ENCODE measurements at places on chromosomes 12 and 14.

- DNase-seq, result no peak
Measured at GRCh38 chr14:55749201-55749812, 169.3 kb downstream of the KTN1 start.

- DNase-seq, result no peak
Measured at GRCh38 chr12:26749781-26750180, 83.2 kb downstream of the ITPR2 start.

DNA sequence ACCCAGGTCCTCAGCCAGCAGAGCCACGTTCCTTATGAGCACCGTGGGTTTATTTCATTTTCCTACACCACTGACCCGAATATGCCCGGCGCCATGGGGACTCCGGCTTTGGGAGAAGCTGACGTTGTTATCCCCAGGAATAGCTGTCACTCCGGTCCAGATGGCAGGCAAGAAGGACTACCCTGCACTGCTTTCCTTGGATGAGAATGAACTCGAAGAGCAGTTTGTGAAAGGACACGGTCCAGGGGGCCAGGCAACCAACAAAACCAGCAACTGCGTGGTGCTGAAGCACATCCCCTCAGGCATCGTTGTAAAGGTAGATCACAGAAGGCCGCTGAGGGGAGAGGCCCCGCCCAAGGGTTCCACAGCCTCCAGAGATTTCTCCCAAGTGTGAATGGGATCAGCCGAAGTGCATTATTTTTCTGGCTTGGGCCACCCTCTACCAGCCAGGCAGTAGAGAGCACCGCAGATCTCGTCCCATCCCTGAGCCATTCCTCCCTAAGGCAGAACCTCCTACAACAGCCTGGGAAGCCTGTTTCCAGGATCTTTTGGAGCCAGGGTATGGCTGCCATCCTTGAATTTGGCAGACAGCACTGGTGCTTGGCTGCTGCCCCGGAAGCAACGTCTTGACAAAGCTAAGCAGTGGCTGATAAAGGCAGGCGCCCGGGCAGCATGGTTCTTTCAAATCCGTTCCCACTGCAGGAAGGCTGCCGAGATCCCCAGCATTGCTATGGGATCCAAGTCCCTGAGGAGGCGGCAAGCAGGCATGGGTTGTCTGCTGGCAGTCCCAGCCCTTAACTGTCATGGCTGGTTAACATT is 17.8 kb downstream of the CDK2AP1 start:
- no peak for DNase-seq

GRCh38 chr12:46608431-46609272 is 217.1 kb downstream of the SLC38A4 start:
- no peak for DNase-seq

DNA sequence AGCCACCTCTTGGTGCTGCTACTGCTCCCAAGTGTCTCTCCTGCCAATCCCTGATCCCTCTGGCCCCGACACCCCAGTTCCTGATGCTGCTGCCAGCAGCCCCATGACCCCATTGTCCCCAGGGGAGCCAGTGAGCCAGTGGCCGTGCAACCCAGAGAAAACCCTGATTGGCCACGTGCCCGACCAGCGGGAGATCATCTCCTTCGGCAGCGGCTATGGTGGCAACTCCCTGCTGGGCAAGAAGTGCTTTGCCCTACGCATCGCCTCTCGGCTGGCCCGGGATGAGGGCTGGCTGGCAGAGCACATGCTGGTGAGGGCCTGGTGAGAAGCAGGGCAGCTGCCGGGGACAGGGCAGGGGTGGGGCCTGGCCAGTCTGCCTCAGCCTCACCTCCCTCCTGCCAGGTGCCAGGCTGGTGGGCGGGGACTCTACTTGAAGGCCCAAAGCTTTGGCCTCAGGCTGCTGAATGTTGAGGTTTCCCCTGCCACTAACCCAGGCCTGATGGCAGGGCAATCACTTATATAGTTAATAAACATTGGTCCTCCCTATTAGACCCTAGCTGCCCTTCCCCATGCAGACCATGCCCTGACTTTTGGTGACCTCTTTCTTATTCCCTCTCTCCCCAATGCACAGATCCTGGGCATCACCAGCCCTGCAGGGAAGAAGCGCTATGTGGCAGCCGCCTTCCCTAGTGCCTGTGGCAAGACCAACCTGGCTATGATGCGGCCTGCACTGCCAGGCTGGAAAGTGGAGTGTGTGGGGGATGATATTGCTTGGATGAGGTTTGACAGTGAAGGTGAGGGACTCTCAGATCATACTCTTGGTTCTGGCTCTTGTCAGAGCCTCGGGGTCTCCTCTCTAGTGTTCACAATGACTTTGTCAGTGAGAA is 5.1 kb downstream of the PCK2 start:
- DNase-seq, result no peak

DNA sequence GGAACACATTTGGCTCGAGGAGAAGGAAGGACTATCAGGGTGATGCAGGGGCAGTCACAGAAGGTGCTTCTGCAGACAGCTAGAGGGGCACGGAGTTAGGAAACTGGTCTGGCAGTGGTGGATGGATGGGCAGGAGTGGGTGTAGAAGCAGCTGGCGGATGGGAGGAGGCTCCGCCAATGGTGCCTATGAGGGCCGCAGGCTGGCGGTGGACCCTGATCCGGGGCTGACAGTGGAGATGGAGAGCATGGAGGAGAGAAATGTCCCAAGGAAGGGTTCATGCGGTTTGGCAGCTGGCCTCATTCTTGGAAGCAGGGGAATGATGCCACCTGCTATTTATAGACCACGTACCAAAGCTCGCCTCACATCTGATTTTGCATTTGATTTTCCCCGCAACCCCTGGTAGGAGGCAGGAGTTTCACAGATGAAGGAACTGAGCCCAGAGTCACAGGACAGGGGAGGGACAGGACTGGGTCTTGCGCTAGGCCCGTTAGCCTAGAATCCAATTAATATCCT is 237.1 kb downstream of the FOXN3 start:
- no peak for DNase-seq

DNA sequence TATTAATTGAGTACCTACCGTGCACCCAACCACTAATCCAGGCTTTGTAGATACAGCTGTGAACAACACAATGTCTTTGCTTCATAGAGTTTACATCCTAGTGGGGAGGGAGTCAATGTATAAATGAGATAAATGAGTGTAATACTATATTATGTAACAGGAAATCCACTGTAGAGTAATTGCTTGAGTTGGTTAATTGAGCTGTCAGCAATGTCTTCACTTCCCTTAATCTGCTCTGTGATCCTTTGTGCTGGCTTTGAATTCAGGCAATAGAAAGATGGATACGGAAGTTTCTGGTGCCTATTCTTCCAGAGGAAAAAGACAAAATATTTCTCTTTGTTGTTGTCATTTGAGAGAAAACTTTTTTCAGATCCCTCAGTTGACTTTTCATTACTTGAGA is 104.0 kb upstream of the SLC16A7 start:
- no peak for DNase-seq

DNA sequence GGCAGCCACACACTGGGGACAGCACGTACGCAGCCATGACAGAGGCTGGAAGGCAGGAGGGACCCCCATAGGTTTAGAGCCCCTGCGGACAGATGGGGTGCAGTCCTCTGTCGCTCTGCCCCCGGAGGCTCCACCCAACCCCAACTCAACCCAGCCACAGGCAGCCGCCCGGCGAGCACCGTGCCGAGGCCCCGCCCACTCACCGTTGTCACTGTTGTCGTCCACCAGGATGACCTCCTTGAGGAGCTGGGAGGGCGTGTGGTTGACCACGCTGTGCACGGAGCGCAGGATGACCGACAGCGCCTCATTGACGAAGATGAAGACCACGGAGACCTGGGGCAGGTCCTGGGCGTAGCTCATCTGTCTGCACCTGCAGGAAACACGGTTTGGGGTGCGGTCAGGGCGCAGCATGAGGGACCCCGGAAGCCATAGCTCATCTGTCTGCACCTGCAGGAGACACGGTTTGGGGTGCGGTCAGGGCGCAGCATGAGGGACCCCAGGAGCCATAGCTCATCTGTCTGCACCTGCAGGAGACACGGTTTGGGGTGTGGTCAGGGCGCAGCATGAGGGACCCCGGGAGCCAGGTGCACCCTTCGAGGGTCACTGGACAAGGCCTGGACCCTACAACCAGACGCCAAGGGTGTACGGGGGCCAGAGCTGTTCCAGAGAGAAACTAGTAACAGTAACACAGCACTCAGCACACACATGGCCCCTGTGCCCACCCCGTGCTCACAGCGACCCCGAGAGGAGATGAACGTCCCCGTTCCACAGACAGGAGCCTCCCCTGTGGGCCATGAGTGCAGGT is 66.9 kb downstream of the GALNT9 start:
- DNase-seq, result no peak

- DNase-seq, result no peak
Measured at GRCh38 chr14:82075566-82075965, 541.9 kb upstream of the SEL1L start.

- no peak for DNase-seq
Measured at GRCh38 chr12:33296529-33296928, 143.1 kb downstream of the SYT10 start.

DNA sequence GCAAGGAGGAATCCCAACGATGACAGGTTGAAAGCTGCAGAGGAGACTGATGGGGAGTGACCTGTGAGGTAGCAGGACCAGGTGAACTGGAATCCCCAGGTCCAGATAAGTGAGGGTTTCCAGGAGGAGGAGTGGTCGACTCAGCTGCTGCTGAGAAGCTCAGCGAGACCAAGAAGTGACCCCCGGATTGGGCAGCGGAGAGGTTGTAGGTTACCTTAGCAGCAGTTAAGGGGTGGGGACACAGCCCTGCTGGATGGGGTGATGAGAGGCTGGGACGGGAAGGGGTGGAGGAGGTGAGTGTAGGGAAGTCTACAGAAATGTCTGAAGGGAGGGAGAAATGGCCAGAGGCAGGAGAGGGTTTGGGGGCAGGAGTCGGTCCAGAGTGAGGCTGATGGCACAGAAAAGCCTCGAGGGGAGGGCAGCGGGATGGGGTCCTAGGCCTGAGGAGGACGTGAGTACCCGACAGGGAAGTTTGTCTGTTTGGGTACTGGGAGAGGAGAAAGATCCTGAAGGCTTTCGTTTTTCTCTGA is 2.6 kb upstream of the RCOR1 start:
- no peak for DNase-seq

DNA sequence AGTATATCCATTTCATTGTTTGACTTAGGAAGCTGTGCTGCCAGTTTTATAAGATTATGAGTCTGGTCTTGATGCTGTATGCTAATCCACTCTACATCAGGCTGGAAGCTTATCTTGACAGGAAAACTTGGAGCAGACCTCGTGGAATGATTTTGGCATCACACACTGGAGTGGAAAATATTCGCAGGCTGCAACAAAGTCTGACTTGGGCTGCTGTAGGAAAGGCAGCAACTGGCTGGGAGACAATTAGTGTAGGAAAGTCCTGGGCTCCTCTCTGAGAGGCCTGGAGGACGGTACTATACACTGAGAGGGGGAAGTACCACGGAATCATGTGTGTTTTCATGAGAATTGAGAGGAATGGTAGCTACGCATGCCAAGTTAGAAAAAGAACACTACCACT is 383.7 kb downstream of the ETNK1 start:
- no peak for DNase-seq

DNA sequence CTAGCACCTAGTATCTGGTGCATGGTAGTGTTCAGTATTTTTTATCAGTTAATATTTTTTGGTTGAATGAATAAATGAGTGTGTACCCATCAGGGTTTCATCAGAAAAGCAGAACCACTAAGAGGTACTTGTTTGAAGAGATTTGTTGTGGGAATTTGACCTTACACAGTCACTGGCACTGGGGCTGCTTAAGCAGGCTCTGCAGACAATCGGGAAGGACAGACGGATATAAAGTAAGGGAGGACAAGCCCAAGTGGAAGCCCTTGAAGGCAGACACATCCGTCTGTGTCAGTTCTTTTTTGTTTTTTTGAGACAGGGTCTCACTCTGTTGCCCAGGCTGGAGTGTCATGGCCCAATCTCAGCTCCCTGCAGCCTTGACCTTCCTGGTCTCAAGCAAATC is 38.7 kb downstream of the CD9 start:
- no peak for DNase-seq

DNA sequence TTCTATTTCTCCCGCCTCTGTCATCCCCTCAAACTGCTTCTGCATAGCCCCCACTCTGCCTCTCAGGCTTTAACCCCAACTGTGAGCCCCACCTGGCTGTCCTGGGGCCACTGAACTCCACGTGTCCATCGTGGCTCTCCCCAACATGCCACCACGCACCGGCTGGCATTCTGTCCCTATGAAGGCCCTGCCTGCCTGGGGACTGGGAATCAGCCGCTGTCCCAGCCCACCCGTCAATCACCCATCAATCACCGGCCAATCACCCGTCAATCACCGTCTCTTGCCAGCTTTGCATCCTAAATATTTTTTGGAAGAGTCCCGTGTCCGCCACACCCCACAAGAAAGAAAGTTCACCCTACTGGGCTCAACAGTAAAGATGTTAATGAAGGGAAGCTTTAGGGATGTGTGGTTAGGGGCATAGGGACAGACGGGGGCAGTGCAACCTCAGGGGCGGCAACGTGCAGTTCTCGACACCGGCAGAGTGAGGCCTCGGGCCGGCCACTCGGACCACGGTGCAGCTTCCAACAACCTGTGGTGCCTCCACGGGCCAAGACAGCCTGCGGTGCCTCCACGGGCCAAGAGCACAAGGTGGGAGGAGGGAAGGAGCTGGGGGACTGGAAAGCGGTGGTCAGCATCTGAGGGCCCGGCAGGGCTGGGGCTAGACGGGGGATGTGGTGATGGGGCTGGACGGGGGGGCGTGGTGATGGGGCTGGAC is 85.6 kb downstream of the GALNT9 start:
- peak; percentile 41 for DNase-seq

GRCh38 chr14:96725232-96725631 is 72.0 kb upstream of the VRK1 start:
- DNase-seq, result no peak

DNA sequence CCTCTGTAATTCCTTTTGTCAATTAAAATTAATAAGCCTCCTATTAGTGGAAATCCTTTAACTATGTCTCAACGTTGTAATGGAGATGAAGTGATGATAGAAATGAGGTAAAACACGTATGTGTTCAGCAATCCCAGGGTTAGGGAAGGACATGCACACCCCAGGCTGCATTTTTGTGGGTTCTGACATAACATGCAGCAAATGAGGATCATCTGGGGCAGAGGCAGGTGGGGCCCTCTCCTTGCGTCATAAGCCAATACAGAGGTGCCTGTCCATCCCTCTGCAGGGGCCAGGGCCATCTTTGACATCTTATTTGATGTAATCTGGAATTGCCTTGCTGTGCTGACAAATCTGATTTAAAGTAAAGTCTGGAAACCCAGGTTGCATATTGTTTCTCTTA is 73.2 kb downstream of the MYRFL start:
- DNase-seq, result no peak

- DNase-seq, result no peak
Measured at GRCh38 chr12:26123482-26123980, 1.3 kb downstream of the BHLHE41 start.
